ENCODE measurements at places on chromosomes 6 and 20. TPM values are rescaled to one million over a fixed set of nuclear protein-coding genes. Genes with fewer than 3 reads are reported as not detected.

GRCh38 chr6:107846262-107846795, 22.2 kb upstream of the SCML4 start:
- no peaks in the 10 kb centered on the region for H3K4me1 ChIP-seq
- DNase-seq = no peak
- no peak overlapping the region for H3K27ac ChIP-seq
- H3K4me3 ChIP-seq = no peak overlapping the region
- no peaks in the 10 kb centered on the region for H3K36me3 ChIP-seq

DNA sequence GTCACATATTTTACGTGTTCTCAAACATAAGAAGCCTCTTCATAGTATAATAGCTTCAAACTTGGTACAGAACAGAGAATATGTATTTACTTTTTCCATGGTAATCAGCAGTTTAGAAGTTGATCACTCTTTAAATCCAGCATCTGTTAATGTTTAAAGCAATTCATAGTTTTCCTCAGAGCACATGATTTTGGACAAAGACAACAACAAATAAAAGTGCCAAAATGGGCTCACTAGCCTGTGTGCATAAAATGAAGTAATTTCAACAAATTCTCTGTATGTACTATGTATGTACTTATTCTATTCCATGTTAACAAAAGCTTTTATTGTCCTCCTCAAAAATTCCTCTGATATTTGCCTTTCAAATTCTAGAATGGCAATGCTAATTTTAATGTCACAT, 38.1 kb upstream of the UST start:
- no peaks in the 10 kb centered on the region for H3K27me3 ChIP-seq
- no peaks in the 10 kb centered on the region for H3K36me3 ChIP-seq
- no peaks in the 10 kb centered on the region for H3K4me1 ChIP-seq

GRCh38 chr6:144607998-144608735, 323.0 kb downstream of the UTRN start:
- H3K4me1 ChIP-seq = no peaks in the 10 kb centered on the region
- H3K27me3 ChIP-seq = no peaks in the 10 kb centered on the region
- H3K27ac ChIP-seq = no peak overlapping the region
- no peak overlapping the region for H3K4me3 ChIP-seq
- no peak for DNase-seq

The TRAPPC3L gene
- total RNA-seq = not detected

GRCh38 chr20:23362392-23363256, 642 bp downstream of the GZF1 start:
- DNase-seq = no peak
- H3K4me3 ChIP-seq = peak overlapping the region; percentile 90
- peaks cover 17% of the 10 kb centered on the region for H3K4me1 ChIP-seq
- H3K36me3 ChIP-seq = no peaks in the 10 kb centered on the region
